Ammon's horn (tissue), 1 donor: ENCODE measurements at places on chromosomes 5 and 9.

DNA sequence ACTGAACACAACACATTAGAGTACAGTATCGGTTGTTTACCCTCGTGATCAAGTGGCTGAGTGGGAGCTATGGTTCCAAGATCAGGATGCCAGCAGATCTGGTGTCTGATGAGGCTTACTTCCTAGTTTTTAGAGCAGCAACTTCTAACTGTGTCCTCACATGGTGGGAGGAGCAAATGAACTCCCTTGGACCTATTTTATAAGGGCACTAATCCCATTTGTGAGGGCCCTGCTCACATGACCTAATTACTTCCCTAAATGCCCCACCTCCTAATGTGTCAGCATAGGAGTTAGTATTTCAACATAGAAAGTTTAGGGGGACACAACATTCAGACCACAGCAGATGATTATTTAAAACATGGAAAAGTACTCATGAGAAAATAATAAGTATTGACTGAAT is 111.8 kb downstream of the GCNT1 start:
- DNase-seq, result no peak

DNA sequence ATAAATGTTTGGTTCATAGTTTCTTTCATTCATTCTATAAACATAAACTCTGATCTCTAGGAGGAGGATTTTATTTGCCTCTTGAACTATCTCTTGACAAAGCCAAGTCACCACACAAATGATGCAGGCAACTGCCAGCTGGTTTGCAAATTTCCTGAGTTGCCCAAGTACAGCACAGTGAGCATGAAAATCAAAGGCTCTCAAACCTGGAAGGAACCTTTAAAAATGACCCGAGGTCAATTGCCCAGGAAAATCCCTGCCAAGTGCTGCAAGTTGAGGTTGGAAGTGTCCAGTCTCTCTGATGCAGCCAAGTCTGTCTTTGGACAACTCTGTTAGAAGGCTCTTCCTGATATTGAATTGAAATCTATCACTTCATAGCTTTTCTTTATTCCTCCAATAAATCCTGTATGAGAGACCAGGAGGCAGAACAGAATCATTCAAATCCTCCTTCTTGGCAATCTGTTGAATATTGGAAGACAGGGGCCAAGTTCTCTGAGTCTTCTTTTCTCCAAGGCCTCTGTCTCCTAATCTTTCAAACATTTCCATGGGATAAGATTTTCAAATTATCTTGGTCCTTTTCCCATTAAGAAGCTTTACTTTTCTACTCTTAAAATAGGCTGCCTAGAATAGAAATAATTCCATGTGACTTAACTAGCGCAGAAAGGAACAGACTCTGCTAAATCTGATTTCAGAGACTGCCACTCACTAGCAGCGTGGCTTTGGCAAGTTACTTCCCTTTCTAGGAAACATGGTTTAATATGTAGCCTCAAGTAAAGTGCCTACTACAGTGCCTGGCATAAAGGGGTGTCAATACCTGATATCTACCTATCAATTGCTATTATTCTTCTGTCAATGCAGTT is 159.2 kb downstream of the SNX18 start:
- DNase-seq, result no peak

DNA sequence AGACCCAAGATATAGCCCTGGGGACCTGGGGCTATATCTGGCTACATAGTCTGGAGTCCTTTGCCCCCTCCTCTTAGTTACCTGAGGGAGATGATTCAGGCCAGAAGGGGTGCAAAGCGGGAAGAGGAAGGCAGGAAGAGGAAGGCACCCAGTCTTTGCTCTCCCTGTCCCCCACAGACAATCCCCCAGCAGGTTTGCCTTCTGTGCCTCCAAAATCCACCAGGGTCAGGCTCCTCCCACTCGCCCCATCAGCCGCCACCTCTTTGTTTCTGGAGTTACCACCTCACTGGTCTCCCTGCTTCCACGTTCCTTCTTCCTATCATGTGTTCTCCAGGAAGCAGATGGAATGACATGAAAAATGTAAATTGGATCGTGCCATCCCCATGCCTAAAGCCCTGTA is 31.2 kb upstream of the FABP6 start:
- DNase-seq, result no peak

GRCh38 chr5:112772124-112772523 is 34.4 kb downstream of the APC start:
- DNase-seq, result no peak

DNA sequence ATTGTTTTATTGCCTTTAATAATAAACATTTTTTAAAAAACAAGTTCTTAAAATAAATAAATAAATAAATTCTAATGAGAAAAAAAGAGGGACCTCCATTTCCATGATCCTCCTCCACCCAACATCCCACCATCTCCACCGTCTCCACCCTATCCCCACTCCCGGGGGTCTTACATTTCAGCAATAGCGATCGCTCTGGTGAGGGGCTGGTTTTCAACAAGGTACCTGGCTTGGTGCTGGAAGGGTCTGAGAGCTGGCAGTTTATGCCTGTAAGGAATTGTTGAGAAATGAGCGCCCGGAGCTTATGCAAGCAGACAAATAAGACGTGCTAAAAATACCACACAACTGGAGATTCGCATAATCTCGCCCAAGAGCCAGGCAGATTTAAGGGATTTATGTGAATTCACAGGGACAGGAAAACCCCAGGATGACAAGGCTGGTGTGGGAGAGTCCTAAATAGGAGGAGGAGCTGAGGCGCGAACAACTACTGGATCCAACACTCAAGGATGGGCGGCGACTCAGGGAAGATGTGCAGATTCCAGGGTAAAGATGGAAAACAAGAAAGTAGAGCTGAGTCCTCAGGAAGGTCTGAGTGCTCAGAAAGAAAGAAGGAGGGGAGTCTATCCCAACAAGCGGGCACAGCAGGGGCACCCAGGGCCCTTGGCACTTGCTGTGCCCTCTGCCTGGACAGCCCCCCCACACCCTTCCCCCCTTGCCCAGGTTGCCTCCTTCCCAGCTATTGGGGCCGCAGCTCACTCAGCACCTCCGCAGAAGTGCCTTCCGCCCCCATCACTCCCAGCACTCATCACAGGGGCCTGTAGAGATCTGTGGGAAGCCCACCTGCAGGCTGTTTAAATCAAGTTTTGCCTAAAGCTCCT is 27.0 kb downstream of the TRIM14 start:
- no peak for DNase-seq

DNA sequence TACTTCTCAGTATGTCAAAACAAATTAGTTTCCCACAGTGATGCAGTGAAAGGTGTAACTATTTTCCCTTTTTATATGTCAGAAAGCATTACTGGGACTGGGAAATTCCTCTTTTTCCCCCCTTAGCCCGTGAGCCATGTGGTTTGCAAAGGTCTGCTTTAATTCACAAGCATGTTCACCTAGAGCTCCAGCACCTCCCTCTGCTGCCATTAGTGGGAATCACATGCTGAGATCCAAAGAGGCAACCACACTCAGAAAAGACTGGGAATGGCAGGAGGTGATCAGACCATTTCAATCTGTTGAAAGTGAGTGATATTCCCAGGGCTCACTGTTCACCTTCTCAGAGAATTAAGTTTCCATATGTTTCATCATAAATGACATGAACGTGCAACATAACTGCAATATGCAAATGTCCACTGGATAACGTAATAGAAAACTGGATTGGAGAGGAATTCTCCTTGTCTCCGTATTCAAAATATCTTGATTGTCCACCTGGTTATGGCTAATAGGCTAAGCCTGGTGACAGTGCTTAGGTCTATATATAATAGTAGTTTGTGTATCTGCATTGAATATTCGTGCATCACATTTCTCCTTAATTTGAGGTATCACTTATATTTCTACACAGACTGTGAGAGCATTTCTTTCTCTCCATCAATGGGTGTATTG is 703.5 kb upstream of the WWC1 start:
- DNase-seq, result no peak

DNA sequence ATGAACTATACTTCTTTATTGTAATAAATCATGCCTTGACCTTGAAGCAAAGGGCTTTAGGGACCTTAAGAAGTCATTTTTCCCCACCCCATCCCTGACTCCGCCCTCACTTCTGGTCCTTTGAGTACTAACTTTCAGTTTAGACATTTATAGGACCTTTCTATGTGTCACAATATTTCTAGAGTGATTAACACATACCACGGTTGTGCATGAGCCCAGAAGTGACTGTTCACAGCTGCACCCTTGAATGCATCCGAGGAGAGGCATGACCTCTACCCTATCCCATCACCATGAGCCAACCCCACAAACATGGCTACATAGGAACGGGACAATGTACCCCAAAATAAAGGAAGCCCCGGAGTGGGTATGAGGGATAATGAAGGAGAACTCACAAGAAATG is 160.3 kb downstream of the HSD17B3 start:
- no peak for DNase-seq

DNA sequence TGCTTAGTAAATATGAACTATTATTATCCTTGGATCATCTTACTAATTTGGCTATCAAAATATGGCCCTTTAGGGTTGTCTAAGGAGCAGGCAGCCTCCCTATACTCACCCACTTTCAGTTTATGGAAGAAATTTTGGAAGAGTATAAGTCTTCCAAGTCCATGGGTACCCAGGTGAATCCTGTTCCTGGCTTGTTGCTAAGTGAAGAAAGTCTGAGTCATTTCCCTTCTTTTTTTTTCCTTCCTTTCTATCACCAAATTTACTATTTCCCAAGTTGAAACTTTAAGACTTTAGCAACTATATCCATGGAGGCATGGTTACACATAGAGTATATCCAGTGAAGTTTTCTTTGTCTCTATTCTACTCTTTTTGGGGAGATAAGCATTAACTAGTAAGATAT is 184.0 kb upstream of the ACTBL2 start:
- DNase-seq, result no peak

- DNase-seq, result no peak
These were observed 97.0 kb upstream of the FAM120A start for GRCh38 chr9:93354451-93354850.

- DNase-seq, result no peak
These were observed 700.7 kb upstream of the GRAMD2B start for GRCh38 chr5:125722550-125722949.

- no peak for DNase-seq
These were observed 184.6 kb downstream of the ACTL7B start for GRCh38 chr9:108671176-108671575.

GRCh38 chr5:168324859-168325630 is 33.6 kb downstream of the WWC1 start:
- no peak for DNase-seq

GRCh38 chr9:106625259-106625789 is 237.6 kb upstream of the ZNF462 start:
- DNase-seq, result no peak

DNA sequence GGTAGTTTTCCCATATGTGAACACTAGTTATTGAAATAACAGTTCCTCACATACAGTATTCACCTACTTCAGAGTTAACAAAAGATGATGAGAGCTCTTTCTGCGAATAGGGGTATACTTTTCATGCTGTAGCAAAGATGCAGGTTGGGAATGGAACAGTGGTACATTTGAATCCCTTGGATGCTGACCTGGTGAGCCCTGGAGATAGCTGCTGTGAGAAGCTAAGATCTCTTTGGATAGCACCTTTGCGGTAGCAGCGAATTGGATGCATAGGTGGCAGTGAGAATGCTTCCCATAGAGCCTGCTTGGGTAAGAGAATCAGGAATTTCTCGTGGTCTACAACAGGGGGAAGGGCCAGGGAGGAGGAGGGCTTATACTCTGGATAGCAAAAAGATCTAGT is 61.2 kb downstream of the NUP214 start:
- DNase-seq, result no peak

DNA sequence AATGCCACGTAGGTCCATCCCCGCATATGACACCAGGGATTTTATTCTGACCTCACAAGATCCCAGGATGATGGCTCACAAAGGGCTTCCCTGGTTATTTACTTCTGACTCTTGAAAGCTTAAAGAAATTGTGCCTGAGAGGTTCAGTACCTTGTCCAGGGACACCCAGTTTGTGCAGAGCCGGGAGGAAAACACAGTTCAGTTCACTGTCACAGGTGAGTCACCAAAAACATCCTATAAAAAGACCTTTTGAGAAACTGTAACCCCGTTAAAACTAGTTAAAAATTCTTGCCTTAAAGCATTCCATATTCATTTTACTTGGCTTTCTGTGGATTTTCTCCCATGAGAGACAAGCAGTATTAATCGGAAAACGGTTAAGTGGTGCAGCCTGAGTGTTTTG is 56.6 kb downstream of the ZNF510 start:
- DNase-seq, result no peak

GRCh38 chr9:113996531-113997001 is 81.5 kb downstream of the AMBP start:
- no peak for DNase-seq

DNA sequence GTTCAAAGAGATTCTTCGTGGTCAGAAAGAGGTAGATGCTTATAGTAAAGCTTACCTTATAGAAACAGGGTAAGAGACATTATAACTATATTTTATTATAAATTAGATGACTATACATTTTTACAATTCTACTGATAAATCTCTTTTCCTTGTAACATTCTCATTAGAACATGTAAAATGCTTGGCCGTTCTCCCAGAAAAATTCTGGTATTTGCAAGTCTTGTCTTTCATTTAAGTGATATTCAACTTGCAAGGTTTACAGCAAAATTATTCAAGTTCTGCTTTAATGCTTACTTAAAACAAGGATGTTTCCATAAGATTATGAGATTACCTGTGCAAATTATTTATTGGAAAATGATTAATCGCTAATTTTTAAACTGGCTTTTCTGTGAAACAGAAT is 41.3 kb upstream of the CDH18 start:
- DNase-seq, result no peak

DNA sequence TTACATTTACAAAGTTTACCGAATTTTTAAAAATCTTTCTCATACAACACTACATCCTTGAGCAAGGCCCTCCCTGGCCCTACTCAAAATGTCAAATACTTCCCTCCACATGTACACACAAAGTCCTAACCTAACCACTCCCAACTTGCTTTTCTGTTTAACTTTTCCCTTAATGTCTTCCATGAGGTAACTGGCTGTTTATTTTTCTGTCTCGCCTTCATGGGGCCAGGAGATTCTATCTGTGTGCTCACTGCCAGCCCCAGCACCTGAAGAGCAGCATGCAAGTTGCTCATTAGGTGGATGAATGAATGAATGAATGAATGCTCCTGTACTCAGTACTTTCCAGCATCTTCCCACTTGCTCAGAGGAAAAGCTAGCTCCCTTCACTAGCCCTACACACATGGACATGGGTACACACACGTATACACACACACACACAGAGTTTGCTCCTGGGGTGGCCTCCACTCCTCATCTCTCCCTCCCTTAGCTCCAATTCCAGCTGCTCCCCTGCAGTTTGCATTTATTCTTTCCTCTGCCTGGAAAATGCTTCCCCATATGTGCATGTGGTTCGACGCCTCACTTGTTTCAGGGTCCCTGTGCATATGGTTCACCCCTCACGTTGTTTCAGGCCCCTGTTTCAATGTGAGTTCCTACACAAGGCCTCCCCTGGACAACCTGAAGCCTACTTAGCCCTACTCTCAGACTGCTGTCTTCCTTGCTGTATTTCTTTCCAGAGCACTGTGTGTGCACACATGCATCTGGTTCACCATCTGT is 165.2 kb downstream of the ROR2 start:
- DNase-seq, result no peak

- DNase-seq, result no peak
These were observed 24.0 kb upstream of the SRFBP1 start for GRCh38 chr5:121937762-121938161.
